ENCODE measurements at places on chromosomes 1 and 21.

DNA sequence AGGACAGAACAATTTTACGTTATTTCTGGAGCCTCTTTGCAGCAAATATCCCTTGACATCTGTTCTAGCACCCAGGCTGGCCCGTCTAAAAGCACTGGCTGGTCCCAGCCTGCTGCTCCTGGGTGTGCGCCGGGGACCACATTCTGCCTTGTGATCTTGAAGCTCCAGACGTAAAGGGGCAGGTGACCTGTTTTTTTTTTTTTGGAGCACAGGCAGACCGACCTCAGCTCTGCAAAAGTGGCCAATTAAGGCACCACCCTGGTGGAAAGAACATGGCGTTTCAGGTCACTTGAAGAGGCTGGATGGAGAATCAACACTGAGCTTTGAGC lies 13.8 kb upstream of the CAMTA1 start:
- DNase-seq: no peak

GRCh38 chr1:64980745-64981600 lies 14.6 kb upstream of the JAK1 start:
- no peak for DNase-seq

- no peak for DNase-seq
These were observed 13.8 kb downstream of the PSEN2 start for GRCh38 chr1:226884116-226884625.

- DNase-seq: no peak
These were observed 91.9 kb upstream of the CACNA1E start for GRCh38 chr1:181391301-181391900.

DNA sequence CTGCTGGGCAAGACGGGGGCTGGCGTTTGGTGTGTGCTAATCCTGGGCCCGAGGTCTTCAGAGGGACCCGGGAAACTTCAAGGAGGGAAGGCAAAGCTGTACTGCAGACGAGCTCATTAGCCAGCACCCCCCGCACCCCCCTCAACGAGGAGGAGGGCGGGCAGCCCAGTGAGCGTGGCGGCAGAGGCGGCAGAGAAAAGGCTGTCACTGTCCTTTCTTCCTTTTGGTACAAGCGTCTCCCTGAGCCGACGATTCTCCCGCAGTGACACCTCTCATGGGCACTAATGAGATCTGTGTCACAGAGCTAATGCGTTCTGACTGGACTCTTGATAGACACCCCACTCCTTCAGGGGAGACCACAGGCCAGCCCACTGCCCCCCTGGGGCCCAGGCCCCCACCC lies 29.5 kb downstream of the DMAP1 start:
- DNase-seq: no peak

- no peak for DNase-seq
These were observed 35.3 kb downstream of the ACOT11 start for GRCh38 chr1:54583307-54583686.

DNA sequence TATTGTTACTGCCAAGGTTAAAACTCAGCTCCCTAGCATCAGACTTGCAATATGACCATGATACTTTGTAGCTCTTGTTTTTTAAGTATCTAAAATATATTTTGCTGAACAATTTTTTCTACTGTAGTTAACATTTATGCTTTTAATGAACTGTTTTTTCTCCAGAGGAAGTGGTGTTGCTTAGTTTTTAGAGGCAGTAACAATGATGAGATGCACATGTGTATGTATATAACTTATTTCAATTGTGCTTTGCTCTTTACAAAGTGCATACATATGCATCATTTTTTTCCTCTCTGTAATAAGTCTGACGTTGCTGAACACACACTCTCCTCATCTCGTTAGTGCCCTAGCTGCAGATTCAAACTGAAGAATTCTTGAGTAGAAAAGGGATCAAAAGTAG lies 418.8 kb downstream of the ZP4 start:
- no peak for DNase-seq

- no peak for DNase-seq
These were observed 683.9 kb downstream of the MATN1 start for GRCh38 chr1:30039354-30040080.

GRCh38 chr1:11842154-11843041 lies 5.2 kb downstream of the NPPA start:
- DNase-seq: no peak

GRCh38 chr1:30487042-30487441 lies 236.3 kb downstream of the MATN1 start:
- no peak for DNase-seq

DNA sequence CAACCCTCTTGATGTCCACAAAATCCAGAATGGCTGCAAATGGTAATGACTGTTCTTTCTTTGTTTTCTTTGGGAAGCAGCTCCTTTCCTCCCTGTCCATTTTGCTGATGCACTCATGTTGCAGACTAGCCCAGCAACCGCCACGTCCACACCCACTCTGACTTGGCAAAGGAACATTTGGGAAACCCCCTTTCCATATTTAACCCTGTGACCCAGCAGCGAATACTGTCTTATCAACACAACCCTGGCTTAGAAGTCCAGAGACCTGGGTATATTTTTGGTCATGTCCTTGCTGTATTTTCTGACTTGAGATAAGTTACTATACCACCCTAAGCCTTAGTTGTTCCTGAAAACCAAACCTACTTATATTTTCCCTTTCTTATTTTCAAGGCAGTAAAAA lies 18.1 kb upstream of the SHE start:
- no peak for DNase-seq

- no peak for DNase-seq
These were observed 107.4 kb upstream of the SERBP1 start for GRCh38 chr1:67537667-67538018.

DNA sequence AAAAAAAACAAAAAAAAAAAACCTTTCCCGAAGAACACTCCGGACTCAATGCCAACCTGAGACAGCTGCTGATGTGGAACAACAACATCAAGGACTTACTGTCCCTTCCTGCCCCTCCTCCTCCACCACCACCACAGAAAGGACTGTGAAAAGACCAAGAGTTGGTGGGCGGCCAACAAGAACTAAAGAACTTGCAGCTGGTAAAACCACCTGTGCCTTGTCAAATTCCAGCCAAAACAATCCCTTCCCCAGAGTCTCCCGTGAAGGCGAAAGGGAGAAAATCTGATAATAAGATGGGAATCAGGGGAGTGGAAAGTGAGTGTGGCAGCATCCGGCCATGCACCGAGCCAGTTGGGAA lies 88.9 kb downstream of the PROX1 start:
- DNase-seq: no peak
